Endodermal cell (in vitro differentiated cells): ENCODE measurements at places on chromosomes 16 and 17.

GRCh38 chr16:26453215-26453614 is 613.5 kb upstream of the C16orf82 start:
- no peak for DNase-seq

DNA sequence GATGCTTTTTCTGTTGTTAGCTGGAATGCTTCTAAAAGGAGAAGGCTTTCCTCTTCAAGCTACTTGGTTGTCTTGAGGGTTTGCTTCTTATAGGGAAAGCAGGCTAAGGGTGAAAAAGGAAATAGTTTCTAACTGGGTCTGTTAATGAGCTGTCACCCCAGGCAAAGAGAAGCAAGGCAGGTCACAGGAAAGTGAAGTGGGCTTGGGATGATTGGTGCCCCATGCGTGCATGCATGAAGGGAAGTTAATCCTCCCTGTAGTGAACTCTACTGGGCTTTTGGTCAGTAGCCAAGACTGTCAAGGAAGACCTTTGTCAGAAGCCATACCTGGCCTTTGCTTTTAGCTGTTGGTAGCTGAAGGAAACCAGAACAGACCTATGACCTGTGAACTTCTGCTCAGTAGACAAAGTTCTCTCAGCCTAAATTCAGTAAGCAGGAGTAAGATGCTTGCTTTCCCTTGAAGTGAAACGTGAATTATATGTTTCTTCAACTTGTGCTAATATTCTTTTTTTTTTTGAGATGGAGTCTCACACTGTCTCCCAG is 16.5 kb downstream of the TENT4B start:
- peak; percentile 68 for DNase-seq

- DNase-seq = no peak
Measured at GRCh38 chr17:78294776-78295175, 63.3 kb downstream of the TMEM235 start.

DNA sequence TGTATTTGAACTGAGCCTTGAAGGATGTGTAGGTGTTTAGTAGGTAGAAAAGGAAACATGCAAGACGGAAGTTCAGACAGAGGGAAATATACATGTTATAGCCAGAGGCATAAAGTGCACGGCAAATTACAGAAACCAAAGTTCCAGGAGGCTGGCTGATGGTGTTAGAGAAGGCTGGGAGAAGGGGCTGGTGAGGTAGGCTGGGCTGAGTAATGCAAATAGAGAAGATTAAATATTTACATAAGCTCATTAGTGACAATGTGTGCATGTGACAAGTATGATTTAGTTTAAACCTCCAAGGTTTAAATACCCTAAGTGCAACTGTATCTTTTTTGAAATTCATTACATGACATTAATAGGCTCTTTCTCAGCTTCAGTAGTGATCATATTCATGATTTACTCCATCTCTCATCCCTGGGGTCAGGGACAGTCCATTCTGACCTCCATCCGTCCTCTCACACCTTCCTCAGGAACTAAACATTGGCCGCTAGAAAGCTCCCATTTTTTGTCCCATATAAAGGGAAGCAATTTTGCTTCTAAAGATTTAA is 399.8 kb upstream of the SALL1 start:
- no peak for DNase-seq

DNA sequence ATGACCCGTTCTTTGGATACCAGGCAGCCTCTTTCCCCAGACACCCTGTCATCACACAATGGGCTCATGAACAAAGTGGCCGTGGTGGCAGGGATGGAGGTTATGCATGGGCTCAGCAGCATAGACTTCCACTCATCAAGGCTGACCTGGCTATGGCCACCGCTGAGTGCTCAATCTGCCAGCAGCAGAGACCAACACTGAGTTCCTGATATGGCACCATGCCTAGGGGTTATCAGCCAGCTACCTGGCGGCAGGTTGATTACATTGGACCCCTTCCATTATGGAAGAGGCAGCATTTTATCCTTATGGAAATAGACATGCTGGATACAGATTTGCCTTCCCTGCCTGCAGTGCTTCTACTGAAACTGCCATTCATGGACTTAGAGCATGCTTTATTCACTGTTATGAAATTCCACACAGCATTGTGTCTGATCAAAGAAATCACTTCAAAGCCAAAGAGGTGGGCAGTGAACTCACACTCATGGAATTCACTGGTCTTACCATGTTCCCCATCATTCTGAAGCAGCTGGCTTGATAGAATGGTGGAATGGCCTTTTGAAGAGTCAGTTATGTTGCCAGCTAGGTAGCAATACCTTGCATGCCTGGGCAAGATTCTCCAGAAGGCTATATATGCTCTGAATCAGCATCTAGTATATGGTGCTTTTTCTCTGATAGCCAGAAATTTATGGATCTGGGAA is 160.6 kb downstream of the PRKCB start:
- DNase-seq = no peak

DNA sequence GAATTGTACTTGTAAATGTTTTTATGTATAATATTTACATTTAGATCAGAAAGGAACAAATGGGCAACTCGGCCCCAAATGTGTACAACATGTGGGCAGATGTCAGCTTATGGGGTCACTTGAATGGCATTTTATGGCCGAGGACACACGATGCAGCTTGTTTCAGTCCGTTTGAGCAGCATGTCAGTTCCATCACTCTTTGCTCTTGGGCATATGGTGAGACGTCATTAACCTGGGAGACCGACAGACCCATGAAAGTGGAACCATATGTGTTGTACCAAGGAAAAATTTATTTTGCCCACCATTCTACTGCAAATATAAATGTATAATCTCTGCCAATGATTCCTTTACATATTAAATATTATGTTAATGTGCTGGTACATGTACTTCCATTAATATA is 561.9 kb upstream of the SOX9 start:
- no peak for DNase-seq

DNA sequence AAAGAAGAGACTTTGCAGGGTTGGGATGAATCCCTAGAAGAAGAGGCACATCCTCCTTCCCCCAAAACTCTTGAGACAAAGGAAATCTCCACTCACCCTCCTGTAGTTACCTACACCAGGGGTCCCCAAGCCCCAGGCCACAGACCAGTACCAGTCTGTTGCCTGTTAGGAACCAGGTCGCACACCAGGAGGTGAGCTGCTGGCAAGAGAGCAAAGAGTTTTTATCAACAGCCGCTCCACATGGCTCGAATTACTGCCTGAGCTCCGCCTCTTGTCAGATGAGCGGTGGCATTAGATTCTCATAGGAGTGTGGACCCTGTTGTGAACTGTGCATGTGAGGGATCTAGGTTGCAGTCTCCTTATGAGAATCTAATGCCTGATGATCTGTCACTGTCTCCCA is 98.9 kb downstream of the CCT6B start:
- DNase-seq = no peak

- peak; percentile 84 for DNase-seq
Measured at GRCh38 chr16:83954577-83955016, 1.6 kb downstream of the OSGIN1 start.

DNA sequence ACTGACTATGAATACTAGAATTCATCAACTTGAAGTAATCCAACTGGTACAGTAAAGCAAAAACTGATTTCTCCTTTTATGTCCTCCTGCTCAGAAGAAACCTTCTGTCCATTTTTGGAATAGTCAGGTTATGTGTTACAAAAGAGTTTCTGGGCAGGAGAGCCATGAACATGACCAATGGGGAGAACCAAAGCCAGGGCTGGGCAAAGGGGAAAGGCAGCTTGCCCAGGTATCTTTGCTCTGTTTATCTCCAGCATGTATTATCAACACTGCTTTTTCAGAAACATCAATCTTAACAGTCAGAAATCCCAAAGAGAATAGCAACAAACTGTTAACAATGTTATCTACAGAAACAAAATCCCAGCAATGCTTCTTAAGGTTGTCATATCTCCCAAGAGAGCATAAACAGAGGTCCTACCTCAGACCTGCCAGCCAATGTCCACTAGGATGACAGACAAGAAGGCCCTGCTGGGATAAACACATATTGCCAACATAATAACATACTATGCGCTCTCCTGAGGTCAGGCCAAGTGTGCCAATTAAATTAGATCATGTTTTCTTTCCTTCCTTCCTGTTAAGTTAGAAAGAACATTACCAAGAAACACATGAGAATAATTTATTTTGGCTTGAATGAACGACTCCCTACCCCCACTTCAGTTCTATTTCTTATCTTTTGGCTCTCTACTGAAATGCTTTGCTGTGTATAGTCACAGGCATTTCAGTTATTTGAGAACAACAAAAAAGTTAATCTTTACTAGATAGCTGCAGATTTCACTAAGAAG is 28.0 kb downstream of the BLMH start:
- DNase-seq = no peak

GRCh38 chr17:68777243-68777855 is 176.2 kb upstream of the FAM20A start:
- DNase-seq = peak; percentile 91

DNA sequence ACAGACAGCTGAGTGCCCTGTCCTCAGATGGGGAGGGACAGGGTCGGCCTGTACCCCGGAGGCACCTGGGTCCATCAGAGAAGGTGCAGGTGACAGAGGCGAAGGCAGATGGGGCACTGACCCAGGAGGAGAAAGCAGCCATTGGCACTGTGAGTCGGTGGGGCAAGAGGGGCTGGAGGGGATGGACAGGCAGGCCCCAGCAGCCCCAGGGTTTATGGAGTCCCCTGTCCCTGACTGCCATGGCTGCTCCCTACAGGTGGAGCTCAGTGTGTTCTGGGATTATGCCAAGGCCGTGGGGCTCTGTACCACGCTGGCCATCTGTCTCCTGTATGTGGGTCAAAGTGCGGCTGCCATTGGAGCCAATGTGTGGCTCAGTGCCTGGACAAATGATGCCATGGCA is 32.1 kb downstream of the ANKRD40 start:
- DNase-seq = no peak

DNA sequence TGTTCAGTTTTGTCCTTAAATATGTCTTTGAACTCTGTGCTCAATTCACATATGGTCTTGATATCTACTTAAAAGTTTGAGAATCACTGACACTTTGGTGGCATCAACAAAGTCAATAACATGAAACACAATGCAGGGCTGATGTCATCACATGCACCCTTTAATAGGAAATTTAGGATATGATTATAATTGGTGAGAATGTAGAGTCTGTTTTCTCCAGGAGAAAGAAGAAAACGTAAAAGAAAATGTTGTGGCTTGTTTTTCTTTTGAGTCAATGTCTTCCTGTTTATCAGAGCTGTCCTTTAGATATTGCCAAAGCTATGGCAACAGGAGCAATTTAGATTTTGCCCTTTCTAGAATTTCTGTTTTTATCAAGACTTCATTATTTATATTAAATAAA is 396.9 kb downstream of the CDH13 start:
- no peak for DNase-seq

- DNase-seq = peak; percentile 87
Measured at GRCh38 chr17:77741109-77741508, 217.4 kb upstream of the TNRC6C start.

- no peak for DNase-seq
Measured at GRCh38 chr16:31435341-31436220, 7.0 kb downstream of the ZNF843 start.
